ENCODE measurements at places on chromosomes 6 and 20.

DNA sequence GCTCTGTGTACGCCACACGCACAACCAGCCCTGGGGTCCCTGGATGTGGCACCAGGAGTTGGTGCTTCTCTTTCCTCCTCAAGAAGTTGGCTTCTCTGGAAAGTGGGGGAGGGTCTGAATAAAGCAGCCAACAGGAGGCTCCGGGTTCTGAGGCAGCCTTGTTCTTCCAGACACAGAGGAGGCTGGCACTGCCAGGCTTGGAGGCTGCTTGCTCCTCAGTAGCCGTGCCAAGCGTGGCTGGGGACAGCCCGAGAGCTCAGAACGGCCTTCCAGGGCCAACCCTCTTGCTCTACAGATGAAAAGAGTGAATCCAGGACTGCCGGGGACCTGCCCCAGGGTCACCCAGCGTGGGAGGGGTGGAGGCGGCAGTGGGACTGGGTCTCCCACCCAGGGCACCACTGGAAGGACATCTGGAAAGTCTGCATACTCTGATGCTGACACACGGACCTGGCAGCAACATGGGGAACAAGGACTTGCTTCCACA is 70.4 kb downstream of the SLC22A23 start:
- no peak for DNase-seq

- peak; percentile 85 for DNase-seq
Measured at GRCh38 chr6:3750317-3751076, 1.0 kb downstream of the PXDC1 start.

DNA sequence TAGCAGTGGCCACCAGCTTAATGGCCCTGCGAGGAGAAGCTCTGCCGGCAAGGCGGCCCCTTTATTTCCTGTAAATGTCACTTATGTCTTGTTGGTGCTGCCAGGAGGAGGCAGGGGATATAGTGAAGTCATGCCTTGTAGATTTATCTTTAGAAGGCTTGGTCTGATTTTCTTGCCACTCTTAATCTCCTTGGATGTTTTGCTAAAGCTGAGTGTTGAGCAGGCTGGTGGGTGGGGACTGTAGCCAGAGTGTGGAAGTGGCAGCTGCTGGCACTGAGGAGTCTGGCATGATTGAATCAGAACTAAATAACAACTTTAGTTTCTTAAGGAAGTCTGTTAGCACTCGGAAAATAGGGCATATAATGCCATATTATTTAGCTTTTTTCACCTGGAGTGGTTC is 77.9 kb downstream of the PHF20 start:
- DNase-seq = no peak

- no peak for DNase-seq
Measured at GRCh38 chr20:51348876-51349275, 193.6 kb downstream of the NFATC2 start.

- DNase-seq = no peak
Measured at GRCh38 chr20:61370841-61371303, 118.8 kb downstream of the CDH4 start.

DNA sequence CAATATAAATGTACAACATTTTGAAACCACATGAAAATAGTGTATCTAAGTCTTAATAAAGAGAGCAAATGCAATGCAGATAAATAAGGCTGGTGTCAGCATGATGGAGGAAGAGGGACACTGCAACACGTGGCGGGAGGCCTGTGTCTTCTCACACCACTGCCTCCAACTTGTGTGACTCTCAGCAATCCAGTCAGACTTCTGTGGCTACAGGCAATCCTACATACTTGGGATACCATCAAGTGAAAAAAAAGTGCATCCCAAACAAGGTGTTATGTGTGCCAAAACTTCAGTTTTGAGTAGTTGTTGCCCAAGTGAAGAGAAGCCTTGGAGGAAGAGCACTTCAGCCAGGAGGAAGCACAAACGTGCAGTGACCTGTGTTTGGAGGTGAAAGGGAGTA is 68.6 kb downstream of the PKIB start:
- no peak for DNase-seq

- no peak for DNase-seq
Measured at GRCh38 chr6:90157441-90157840, 139.2 kb downstream of the BACH2 start.

- peak; percentile 65 for DNase-seq
Measured at GRCh38 chr6:28597217-28597835, 71.6 kb downstream of the GPX5 start.

GRCh38 chr6:159679091-159680077 is 13.7 kb downstream of the SOD2 start:
- peak; percentile 79 for DNase-seq

DNA sequence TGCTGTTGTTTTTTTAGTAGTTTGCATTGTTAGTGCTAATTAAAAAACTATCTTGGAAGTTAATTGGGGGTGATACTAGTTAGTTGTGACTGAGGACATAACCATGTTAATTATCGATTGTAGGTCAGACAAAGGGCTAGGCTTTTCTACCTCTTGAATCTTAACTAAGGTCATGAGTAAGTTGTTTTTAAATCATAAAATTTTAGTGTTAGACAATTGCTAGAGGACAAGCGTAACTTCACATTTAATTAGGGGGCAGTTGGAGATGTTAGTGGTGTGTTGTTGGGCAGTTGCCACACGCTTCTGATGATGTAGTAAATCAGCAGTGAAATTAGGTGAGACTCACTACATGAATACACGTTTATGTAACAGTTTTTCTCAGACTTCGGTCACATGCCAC is 619.1 kb upstream of the FLRT3 start:
- DNase-seq = no peak

GRCh38 chr6:170232186-170233002 is 58.5 kb downstream of the DLL1 start:
- peak; percentile 57 for DNase-seq

DNA sequence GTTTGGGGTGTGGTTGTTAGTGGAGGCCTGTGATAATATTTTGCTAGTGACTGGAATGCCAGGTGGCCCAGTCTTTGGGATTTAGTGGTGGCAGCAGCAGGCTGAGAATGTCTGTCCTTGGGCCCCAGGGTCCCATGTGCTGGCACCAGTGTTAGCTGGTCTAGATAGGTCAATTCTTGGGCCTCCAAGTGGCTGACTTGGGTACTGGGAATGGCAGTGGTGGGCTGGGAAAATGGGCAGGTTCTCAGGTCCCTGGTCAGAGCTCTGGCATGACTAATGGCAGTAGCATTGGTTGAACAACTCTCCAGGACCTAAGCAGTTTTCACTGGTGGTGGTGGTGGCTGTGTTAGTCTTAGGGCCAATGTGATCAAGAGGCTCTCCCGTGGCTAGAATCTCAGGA is 50.3 kb downstream of the OLIG3 start:
- no peak for DNase-seq

DNA sequence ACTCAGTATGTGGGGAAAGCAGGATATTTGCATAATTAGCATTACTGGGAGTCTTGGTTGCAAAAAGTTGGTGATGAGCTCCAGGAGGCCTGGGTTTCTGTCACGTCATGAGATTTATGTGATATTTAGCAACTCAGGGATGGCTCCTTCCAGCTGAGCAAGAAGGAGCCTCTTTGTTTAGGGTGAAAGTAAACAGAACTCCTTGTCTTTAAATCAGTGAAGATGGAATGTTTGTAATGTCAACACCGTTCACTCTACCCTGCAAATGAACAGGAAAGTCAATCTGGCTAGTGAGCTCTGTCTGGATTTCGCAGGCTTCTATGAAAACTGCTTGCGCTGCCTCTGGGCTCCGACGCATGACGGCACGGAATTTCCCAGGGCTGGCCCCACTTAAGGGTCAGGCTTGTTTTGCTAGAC is 86.9 kb downstream of the PXDC1 start:
- DNase-seq = peak; percentile 62

DNA sequence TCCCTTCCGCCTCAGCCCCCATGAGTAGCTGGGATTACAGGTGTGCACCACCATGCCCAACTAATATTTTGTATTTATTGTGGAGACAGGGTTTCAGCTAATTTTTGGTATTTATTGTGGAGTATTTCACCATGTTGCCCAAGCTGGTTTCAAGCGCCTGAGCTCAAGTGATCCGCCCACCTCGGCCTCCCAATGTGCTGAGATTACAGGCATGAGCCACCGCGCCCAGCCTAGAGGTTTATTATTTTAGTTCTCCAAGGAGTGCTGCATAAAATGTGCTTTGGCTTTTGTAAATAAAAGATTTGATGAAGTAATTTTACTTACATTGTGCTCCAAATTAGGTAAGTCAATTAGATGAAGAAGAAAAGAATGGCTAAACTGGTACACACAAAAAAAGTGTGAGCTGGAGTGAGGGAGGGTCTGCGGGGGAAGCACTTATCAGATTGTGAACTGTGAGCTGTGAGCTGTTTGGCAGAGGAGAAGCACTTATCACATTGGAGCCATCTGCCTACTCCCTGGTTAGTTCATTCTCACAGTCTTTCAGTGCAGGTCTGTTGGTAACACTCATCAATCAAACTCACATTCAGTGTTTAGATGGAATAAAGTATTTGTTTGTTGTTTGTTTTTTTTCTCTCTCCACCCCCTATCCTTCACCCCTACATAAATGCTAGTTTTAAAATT is 398.0 kb downstream of the EPHA7 start:
- DNase-seq = no peak

DNA sequence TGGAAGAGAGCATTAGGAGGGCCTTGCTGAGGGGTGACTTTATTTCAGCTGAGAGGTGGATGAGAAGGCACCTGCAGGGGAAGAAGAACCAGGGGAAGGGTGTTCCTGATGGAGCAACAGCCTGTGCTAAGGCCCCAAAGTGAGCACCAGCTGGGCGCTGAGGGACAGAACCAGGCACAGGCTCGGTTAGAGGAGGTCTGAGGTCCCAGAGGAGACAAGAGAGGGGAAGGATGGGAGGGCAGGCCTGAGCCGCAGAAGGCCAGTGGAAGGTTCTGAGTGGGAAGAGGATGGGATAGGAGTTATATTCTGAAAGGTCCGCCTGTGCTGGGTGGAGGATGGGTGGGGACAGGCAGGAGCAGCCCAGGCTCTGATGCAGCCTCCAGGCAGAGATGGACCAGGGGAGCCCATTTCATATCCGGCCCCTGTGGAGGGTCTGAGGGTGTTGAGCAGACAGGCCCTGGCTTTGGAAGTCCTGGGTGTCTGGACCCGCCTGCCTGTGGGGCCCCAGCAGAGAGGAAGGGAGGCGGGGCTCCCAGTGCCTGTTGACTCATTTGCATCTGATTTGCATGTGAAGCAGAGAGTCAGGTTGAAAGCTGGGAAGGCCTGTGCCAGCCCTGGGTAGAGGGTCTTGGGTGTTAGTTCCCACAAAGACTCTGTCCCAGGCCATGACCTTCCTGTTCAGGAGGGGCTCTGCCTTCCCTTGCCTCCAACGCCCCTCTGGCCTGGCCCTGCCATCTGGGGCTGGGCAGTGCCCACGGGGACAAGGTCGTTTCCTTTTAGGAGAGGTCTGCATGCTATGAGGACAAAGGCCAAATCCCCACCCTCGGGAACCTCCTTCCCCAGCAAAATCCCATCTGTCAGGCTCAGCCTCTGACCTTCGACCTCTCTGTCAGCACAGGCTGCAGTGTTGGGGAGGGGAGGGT is 10.6 kb upstream of the FAM110A start:
- no peak for DNase-seq

DNA sequence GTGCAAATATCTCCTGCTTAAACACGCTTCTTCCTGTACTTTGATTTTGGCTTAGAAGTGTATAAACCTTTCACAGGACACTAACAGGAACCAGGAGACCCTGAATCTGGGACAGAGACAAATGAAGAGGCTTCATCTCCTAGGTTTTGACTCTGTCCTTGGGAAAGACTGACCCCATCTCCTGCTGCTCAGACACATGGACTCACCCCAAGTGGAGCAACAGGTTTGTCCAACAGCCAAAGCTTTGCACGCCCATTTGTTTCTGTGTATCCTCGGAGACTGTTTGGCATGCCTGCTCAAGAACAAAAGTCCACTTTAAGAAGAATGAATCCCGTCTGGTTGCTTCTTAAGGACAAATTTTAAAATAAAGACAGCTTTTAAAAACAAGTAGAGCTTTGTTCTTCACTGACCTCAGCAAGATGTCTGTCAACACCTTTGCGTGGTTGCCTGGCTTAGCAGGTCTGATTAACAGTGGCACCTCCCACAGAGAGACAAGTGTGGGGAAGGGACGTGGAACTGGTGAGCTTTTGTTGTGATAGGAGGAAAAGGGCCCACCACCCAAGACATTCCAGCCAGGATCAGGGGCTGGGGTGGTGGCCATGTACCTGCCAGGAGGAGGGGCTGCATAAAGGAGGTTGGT is 202.6 kb downstream of the SOD2 start:
- DNase-seq = no peak

DNA sequence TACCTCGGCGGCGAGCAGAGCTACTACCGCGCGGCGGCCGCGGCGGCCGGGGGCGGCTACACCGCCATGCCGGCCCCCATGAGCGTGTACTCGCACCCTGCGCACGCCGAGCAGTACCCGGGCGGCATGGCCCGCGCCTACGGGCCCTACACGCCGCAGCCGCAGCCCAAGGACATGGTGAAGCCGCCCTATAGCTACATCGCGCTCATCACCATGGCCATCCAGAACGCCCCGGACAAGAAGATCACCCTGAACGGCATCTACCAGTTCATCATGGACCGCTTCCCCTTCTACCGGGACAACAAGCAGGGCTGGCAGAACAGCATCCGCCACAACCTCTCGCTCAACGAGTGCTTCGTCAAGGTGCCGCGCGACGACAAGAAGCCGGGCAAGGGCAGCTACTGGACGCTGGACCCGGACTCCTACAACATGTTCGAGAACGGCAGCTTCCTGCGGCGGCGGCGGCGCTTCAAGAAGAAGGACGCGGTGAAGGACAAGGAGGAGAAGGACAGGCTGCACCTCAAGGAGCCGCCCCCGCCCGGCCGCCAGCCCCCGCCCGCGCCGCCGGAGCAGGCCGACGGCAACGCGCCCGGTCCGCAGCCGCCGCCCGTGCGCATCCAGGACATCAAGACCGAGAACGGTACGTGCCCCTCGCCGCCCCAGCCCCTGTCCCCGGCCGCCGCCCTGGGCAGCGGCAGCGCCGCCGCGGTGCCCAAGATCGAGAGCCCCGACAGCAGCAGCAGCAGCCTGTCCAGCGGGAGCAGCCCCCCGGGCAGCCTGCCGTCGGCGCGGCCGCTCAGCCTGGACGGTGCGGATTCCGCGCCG is 994 bp downstream of the FOXC1 start:
- peak; percentile 52 for DNase-seq

DNA sequence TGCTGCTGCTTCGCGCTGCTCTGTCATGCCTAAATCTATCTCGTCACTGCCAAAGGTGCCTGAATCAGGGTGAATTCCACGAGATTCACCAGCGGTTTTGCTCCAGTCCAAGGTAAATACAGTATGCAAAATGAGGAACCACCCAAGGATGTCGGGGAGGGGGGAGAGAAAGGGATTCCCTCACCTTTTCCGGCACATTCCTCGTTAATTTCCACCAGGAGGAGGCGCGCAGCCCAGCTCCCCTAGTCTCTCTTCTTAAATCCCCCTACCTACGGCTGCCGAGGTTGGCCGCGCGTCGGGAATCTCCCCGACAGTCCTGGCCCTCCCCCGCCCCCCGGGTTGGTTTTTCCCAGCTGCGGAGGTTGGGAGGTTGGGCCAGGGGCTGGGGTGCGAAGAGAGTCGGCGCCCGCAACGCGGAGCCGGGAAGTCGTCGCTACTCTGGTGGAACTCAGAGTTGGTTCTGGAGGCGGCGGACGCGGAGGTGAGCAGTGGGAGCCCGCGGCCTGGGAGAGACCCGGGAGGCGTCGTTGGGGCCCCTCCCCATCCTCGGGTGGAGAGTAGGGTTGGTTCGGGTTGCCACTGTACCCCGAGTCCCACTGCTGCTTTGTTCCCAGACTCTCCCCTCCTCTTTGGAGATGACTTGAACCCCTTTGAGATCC is at the start of gene TPBG:
Gene TPBG, plus strand, starts transcription at position 390 of the 659 bp plus-strand sequence. CDS start 1,145 bp downstream, outside the sequence.
- peak; percentile 70 for DNase-seq

GRCh38 chr20:7180256-7181045 is 413.0 kb downstream of the BMP2 start:
- DNase-seq = peak; percentile 67

GRCh38 chr20:34948030-34948429 is 7.6 kb downstream of the GSS start:
- peak; percentile 92 for DNase-seq

- no peak for DNase-seq
Measured at GRCh38 chr6:33206027-33206863, 1.8 kb downstream of the HSD17B8 start.

All from iris pigment epithelial cell (primary cell).